Activated naive CD4-positive, alpha-beta T cell treated with Interleukin-2 at 50 U/mL for 16 hours (primary cell): ENCODE measurements at places on chromosomes 3 and 15.

- no peak for DNase-seq
Measured at GRCh38 chr3:195196266-195196665, 74.7 kb downstream of the XXYLT1 start.

- no peak for DNase-seq
Measured at GRCh38 chr3:142211034-142211433, 14.4 kb downstream of the GK5 start.

DNA sequence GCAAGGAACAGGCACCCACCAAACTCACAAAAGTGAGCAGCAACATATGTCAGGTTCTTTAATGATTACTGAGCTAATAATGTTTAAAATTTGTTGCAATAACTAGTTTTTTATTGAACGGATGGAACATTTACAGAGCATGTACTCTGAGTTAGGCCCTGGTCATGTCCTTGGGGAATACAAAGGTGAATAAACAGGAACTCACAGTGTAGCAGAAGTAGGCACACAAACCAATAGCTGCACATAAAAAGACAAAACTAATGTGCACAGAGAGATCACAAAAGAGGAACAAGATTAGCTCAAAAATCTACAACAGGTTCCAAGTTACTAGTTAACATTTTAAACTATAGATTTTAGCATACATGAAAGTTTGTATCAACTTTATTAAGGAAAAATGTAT, 505.3 kb upstream of the PPP2R3A start:
- no peak for DNase-seq

- no peak for DNase-seq
Measured at GRCh38 chr3:127597020-127597771, 1.0 kb upstream of the MCM2 start.

DNA sequence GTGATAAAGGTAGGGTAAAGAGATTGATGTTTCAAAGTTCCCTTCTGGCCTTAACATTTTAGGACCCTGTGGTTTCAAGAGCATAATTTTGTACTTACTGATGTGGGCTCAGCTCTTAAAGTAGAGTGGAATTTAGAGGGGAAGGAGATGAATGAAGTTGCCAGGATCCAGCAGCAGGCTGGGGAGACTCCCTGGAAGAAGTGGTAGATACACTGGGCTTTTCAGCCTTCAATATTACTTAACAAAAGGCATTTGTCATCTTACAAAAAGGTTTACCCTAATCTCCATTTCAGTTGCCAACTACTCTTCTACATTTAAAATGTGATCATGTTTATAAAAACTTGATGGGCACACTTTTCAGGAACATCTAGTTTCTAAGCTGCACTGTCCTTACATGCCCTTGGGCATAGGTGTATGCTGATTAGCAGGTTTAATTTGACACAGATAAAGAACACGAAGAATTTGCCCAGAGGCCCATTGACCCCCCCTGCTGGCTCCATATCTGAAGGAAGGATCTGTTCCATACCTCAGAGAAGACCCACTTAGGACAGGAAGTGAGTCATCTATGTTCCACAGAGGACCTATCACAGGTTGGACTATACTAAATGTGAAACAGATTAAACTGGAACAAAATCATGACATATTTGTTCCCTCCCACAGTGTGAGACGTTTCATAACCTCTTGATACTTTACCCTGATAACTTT, 93.0 kb upstream of the LPP start:
- peak; percentile 69 for DNase-seq

- DNase-seq = no peak
Measured at GRCh38 chr3:179179979-179180759, 32.0 kb downstream of the PIK3CA start.

DNA sequence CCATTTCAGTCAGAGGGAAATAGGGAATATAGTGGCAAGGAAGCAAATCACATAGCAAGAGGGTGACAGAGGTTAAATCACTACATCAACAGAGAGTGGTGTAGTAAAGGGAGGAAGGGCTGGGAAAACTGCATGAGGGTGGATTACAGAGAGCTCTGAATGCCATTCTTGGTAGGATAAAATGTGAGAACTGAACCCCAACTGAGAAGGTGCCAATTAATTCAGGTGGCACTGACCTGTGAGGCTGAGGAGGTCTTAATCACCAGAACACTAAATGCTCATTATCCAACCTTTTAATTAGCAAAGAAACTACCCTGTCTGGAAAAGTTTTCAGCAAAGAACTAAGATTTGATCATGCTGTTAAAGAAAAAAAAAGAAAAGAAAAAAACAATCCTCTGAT, 202.7 kb downstream of the LRRN1 start:
- no peak for DNase-seq

- no peak for DNase-seq
Measured at GRCh38 chr3:107468782-107469181, 54.0 kb upstream of the BBX start.

GRCh38 chr3:46312991-46313390, 40.9 kb upstream of the CCR2 start:
- no peak for DNase-seq

DNA sequence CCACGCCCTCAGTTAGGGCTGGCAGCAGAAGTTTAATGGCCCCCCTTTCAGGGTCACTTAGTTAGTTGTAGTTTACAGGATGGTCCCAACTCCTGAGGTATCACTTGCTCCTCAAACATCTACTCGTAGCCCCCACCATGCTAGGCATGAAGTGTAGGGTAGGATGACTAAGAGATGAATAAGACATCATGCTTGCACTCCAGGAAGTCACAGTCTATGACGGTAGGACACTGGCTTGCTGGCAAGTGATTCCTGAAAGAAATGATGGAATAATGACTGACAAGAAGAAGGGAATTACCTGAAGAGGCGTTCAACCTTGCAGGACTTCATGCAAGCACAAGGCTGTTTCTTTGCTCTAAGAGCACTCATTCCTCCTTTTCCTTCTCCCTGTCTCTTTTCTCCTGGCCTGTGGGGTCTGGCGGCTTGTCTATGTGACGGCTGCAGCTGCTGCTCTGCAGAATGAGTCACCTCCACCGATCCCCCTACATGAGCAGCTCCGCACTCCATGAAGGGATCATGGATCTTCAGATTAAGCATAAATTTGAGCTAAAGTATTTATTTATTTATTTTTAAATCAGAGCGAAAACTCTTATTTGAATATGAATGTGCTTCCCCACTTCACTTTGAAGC, 82.9 kb upstream of the BOC start:
- DNase-seq = no peak

- no peak for DNase-seq
Measured at GRCh38 chr3:152100491-152101132, 168.1 kb upstream of the MBNL1 start.

DNA sequence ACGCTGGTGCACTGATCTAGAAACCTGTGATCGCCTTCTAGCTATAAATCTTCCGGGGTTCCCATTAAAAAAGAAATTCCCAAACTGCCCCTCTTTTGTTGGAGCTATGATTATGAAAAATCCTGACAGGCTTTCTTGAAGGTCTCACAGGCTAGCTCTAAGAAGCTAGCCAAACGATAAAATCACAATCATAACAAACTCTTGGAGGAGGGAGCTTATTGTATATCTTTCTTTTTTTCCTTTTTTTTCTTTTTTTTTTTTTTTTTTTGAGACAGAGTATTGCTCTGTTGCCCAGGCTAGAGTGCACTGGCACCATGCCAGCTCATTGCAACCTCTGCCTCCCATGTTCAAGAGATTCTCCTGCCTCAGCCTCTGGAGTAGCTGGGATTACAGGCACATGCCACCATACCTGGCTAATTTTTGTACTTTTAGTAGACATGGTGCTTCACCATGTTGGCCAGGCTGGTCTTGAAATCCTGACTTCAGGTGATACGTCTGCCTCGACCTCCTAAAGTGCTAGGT, 72.0 kb downstream of the MYO1E start:
- DNase-seq = peak; percentile 4

GRCh38 chr15:56919609-56920366, 1.3 kb downstream of the TCF12 start:
- DNase-seq = peak; percentile 5

- DNase-seq = no peak
Measured at GRCh38 chr3:108103886-108104797, 13.3 kb upstream of the CD47 start.
